ENCODE measurements at places on chromosomes 3 and 15.

DNA sequence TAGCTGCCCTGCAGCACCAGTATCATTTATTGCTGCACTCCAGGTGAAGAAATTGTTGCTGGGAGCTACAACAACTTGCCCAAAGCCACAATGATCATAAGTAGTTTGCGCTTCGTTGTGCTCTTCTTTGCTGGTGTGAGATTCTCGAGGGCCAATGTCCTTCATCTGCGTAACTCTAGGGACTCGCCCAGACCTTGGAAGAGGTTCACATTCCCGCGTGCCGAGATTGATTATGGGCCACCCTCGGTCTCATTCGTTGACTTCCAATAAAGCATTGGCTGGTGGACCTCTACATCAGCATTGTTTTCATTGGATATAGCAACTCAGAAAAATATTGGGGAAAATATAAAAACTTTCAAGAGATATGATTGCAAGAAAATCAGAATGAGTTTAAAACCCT lies 423 bp upstream of the PHLDB2 start:
- no peak for DNase-seq

GRCh38 chr3:168117059-168117458 lies 21.3 kb upstream of the GOLIM4 start:
- peak; percentile 32 for DNase-seq

- no peak for DNase-seq
These were observed 101.7 kb upstream of the CCDC54 start for GRCh38 chr3:107275511-107275910.

DNA sequence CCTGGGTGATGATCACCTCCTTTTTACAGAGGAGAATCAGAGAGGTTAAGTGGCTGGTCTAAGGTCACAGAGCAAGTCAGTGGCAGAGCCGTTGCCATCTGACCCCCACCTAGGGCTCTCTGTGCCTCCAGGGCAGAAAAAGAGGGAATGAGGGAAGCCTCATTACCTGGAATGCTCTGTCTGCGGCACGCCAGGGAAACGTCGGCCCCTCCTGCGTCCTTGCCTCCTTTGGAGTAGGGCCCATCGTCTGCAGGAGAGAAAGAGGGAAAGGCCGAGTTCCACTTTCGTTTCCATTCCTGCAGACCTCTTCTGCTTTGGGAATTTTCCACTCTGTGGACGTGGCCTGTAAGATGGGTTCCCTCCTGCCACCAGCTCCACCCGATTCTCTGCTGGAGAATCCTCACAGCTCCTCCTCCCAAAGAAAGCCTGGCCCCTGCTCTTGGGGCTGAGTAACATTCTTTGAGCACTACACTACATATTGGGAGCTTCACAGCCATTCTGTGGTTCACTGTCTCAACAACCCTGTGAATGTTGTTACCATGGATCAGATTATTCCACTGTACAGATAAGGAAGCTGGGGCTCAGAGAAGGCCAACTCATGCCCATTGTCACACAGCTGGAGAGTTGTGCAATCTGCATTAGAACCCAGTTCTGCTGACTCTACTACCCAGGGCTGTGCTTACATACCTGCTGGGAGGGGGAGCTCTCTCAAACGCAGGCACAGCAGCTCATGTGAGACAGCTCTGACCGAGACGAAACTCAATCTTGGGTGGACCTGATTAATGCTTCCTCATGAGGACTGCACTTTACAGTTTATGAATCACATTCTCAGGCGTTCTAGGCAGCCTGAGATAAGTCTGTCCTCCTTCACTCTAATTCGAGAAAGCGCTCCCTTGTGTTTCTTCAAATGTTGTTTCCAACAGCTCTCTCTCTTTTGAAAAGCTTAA lies 14.2 kb downstream of the GRIP2 start:
- no peak for DNase-seq

Measured in NCI-H774 (cell line).